ENCODE measurements at places on chromosomes 5 and 9.

DNA sequence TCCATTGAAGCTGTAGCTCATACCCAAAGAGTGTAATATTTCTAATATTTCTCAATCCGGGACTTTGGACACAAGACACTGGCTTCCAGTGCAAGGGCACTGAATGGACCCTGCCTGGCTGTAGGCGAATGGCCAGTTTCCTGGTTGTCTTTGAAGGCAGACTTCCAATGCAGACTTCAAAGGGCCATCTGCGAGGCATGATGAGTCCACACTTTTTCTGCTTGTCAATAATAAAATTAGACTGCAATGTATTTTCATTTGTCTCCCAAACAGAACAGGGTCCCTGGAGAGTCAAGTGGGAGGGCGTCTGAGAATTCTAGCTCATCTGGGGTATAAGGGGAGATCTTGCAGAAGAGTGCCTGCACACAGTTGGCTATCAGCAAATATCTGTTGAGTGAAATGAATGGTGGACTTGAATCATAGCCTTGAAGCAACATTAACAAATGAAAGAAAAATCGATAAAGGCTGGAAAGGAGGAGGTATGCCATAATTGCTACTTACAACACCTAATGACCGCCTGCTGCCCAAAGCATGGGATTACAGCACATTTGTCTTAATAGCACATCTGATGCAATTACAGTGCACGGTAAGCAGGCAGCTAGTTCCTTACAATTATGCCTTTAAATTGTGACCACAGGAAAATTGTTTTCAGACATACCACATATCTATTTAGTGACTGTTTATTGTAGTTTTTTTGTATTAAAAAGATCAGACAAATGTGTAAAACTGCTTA, 137.5 kb downstream of the ARHGEF28 start:
- DNase-seq = no peak

DNA sequence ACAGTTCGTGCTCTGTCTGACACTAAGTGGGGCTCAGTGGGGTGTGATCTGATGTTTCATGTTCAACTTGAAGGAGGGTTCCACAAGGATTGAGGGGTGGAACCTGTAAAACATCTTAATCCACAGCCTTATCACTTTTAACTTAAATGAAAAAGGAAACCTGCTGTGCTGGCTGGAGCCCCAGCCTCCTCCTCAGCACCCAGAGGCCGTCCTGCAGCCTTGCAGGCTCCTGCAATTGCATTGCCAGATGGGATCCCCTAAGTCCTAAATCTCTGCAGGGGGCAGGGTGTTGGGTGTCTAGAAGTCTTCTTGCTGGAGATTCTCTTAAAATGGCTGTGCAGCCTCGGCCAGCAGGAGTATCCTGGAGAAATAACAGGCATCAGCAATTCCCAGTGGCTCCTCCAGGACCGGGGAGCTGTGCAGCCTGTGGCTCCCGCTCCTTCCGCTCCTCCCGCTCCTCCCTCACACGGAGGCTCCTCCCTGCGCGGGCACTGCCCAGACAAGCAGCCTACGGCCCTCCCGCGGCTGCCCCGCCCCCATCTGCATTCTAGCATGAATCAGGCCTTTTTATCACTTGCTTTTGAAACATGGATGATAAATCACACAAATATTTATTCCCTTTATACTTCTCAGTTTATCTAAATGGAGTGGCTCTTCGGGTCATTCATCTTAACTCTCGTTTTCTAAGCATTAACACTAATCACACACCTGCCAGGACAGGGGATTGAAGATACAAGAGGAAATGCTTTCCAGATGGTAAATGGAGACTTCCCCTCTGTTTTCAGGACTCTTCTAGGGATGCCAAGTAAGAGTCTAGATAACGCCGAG, 131.0 kb downstream of the ADAMTS16 start:
- no peak for DNase-seq

- DNase-seq = no peak
Measured at GRCh38 chr5:72283358-72283757, 36.7 kb downstream of the MRPS27 start.

- no peak for DNase-seq
Measured at GRCh38 chr9:7974335-7974960, 174.9 kb upstream of the DMAC1 start.

- no peak for DNase-seq
Measured at GRCh38 chr5:167578977-167579692, 712.3 kb upstream of the WWC1 start.

GRCh38 chr5:97508864-97509263, 325.8 kb upstream of the RIOK2 start:
- no peak for DNase-seq

DNA sequence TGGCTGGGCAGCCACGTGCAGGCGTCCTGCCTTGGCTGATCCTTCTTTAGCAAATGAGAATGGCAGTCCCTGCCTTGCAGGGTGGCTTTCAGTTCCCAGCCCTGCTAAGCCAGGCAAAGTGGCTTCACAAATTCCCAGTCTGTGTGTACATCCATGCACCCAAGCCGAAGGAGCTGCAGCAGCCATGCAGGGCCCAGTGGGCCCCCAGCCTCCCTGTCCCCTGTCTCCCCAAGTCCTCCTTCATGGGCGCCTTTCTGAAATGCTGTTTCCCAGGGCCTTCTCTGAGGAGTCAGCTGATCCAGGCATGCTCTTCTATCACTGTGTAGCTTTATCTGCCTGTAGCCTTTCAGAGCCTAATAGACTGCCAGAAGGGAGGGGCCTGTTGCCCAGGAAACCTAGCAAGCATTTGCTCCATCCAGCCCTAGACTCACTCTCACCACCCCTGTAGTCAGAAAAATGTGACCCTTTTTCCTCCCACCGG, 47.4 kb upstream of the SHC3 start:
- peak; percentile 23 for DNase-seq

- DNase-seq = no peak
Measured at GRCh38 chr5:66515209-66515608, 81.0 kb upstream of the MAST4 start.

DNA sequence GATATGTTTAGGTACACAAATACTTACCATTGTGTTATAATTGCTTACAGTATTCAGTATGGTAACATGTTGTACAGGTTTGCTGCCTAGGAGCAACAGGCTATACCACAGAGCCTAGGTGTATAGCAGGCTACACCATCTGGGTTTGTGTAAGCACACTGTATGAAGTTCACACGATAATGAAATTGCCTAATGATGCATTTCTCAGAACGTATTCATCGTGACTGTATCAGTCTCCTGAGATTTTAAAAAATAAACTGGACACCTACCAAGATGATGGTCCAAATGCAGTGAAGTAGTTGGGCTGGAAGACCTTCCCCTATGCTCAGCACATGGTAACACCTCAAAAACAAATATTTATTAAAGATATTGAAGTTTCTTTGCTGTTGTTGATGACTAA, 103.3 kb upstream of the NFIB start:
- DNase-seq = no peak

DNA sequence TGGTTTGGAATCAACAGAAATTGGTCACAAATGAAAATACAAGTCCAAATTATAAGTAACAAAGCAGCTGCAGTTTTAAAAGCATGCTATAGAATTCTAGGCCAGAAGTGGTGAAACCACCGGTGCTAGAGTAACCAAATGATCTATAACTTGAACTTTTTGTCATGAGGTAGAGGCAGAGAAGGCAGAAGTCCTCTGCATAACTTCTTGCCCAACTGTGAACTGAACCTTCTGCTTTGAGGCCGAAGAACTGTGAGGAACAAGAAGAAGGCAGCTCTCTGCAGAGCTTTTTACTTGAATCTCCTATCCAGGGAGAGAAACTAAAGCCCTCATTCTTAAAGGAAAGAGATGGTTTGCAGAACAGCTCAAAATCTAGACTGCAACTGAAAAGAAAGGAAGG, 36.2 kb upstream of the TENT2 start:
- no peak for DNase-seq

GRCh38 chr9:123061216-123061615, 27.7 kb downstream of the GPR21 start:
- no peak for DNase-seq

- no peak for DNase-seq
Measured at GRCh38 chr5:113974976-113975375, 386.9 kb upstream of the KCNN2 start.

GRCh38 chr9:134024214-134024792, 978 bp upstream of the BRD3OS start:
- DNase-seq = no peak

DNA sequence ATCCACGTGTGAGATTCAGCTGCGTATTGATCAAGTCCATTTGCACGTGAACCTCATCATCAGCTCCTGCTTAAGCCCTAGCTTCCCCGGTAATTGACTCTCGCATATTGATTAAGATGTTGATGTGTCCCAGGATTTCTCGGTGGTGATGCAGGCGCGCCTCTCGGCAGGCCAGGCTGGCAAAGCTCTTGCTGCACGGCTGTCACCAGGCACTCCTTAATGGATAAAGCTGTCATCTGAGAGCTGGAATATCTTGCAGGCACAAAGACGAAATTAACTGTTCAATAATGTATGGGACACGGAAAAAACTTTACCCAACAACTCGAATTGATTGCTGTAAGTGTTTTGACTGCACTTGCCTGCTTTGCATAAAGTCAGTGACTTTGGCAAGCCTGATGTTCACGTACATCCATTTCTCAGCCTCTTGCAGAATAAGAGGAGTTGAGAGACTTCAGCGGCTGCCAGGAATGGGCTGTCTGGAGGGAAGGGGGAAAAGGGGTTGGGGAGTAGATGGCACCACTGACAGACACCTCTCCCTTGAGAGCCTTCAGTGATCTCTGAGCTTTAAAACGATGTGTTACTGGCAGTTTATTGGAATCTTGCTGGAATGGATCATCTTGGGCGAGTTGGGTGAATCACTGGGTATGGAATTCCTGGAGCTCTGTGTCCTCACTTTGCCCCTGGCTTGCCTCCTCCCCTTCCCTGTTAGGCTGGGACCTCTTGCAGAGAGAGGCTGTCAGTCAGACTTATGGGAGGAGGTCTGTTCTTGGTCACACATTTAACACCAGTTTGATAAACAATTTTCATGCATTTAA, 650.3 kb downstream of the CCDC171 start:
- no peak for DNase-seq

DNA sequence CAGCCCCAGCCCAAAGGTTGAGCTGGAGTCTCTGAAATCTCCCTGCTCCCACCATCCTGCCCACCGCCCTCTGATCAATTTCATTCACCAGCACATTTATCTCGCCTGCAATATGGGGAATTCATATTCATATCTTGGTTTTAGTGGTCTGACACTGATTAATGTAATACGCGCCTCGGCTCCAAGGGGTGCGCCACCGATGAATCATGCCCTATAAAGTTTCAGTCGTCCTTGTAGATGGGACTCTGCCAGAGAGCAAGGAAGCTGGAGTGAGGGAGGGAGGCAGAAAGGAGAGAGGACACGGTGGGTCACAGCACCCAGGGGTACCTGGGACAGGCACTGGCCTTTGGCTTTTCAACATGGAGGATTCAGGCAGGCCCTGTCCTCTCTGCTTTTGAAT, 8.9 kb downstream of the IRX1 start:
- DNase-seq = no peak

- no peak for DNase-seq
Measured at GRCh38 chr5:32023816-32024215, 150.3 kb downstream of the GOLPH3 start.

DNA sequence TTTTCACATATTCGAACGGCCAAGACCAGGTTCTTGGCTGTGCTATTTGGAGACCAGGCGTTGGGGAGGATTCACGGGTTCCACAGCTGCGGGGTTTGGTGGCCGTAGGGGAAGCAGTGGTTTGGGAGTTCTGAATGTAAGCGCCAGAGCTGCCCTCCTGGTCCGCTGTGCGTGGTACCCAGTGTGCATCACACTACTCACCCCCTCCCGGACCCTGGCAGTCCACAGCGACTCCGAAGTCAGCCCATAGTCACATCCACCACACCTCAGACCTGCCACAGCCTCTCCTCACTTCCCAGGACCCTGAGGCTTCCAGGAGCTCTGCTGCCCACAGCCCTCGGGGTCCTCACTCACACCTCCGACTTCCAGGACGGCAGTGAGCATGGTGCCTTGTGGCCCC, 26.8 kb downstream of the AMBP start:
- no peak for DNase-seq

- DNase-seq = no peak
Measured at GRCh38 chr5:129019401-129019908, 54.2 kb downstream of the SLC27A6 start.

GRCh38 chr5:67842806-67843205, 372.8 kb upstream of the PIK3R1 start:
- DNase-seq = no peak
